ENCODE measurements at places on chromosomes 7 and 10.

GRCh38 chr7:116305485-116306408 is 95.4 kb downstream of the TES start:
- DNase-seq, result no peak

GRCh38 chr10:22477334-22478287 is 132.3 kb downstream of the SPAG6 start:
- no peak for DNase-seq

DNA sequence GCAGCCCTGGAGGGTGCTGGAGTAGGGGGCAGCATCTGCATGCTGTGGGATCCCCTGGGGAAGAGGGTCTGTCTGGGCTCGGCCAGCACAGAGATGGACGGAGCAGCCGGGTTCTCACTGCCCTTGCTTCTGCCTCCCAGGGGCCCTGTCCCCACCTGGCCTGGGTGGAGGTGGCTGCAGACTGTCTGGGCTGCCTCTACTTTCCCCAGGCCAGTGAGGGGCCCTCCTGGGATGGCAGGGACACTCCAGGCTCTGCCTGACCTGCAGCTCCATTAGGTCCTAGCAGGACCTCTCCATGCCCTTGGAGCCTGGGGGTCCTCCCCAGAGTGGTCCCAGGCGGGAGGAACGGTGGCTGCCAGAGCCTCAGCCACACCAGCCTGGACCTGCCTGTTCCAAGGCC is 63.7 kb downstream of the PWWP2B start:
- no peak for DNase-seq

- no peak for DNase-seq
Measured at GRCh38 chr7:104873401-104873800, 140.6 kb upstream of the KMT2E start.

DNA sequence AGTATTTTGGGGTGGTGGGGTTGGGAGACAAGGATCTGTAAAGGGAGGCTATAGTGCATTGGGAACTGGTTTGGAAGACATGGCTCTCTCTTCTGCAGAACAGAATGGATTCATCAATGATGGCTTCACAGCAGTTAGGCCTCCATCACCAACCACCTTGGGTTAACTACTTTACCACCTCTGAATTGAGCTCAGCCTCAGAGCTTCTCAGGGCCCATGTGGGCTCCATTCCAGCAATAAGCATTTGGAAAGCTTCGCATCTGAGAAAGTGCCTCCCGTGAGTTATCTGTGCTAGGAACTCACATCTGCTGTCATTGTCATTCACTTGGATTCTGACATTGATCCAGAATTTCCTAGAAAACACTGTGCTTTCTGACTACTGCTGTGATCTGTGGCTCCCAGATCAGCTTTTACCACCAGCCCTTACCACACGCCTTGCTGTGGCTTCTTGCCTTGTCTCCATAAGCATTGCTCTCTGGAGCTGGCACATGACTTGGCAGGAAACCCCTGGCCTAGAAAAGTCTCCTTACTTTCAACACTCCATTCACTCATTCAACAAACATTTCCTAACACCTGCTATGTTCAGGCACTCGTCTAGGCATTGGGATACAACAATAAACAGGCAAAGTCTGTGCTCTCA is 70.7 kb upstream of the ADO start:
- no peak for DNase-seq

- no peak for DNase-seq
Measured at GRCh38 chr10:121288864-121289661, 309.2 kb downstream of the FGFR2 start.

DNA sequence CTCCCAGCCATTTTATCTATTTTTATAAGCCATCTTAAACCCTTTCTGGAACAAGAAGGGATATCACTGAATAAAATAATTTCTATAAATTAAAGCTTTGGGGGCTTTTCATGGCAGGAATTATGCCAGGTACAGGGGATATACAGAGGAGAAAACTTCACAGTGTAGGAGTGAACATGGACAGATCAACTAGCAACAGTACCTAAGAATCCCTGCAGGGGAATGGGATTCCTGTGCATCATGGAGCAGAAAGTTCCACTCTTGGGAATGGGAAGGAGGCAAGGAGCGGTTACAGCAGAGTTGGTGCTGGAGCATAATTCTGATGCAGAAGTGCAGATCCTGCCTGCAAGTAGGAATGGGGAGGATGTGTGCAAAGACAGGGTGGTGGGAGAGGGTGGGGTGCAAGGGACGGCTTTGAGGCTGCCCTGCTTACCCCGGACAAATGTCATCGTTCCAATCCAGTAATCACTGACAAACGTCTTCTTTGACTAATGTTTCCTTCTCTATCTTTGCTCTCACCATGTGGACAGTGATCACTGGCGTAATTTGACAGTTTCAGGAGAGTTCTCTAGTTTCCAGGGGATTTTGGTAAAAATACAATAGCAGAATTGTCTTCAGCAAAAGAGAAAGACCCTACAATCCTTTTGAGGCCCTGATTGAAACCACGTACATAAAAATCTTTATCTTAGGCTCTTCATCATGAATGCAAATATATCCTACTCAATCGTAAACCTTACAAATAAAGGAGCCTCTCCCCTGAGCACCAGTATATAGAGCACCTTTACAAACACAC is 196.7 kb downstream of the HECW1 start:
- DNase-seq, result no peak

- no peak for DNase-seq
Measured at GRCh38 chr7:31335161-31335856, 5.2 kb downstream of the NEUROD6 start.

DNA sequence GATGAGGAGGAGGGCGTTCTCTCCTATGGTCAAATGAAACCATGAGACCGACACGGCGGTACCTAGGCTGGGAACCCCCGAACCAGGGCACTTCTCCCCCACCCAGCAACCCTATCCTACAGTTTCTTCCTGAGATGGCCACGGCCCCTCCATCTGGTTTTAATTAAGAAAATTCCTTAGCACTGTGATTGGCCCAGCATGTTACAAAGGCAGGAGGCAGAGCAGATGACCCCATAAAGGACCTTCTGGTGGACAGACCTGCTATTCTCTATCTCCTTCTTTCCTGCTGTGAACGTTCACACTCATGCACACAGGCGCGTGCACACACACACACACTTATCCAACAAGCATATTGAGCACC is 129.4 kb downstream of the RGS10 start:
- DNase-seq, result no peak

DNA sequence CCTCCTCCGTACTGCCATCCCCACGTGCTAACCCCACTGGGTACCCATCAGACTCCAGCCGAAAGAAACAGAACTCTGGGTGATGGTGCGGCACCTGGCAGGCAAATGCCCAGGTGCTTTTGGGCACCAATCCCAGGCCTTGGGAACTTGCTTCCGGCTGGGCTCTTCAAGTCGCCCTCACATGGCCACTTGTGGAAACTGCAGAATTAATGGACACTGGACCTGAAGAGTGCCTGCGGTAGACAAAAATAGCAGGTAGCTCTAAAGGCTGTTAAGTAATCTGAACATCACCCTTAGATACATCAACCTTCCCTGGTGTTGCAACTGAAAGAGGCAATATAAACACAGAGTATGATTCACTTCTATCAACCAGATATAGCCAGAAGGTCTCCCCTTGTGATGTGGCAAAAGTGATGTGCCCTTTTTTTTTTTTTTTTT is 644.4 kb downstream of the GRM8 start:
- no peak for DNase-seq

DNA sequence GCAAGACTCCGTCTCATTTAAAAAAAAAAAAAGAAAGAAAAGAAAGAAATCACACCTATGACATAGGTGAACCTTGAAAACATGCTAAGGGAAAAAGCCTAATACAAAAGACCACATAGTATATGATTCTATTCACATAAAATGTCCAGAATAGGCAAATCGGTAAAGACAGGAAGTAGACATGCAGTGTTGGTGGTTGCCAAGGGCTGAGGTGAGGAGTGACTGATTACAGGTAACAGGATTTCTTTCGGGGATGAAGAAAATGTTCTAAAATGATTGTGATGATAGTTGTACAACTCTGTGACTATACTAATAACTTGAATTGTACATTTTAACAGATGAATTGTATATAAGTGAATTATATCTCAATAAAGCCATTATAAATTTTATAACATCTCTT is 3.3 kb downstream of the XPNPEP1 start:
- no peak for DNase-seq

- no peak for DNase-seq
Measured at GRCh38 chr7:112093409-112093808, 112.8 kb downstream of the DOCK4 start.

DNA sequence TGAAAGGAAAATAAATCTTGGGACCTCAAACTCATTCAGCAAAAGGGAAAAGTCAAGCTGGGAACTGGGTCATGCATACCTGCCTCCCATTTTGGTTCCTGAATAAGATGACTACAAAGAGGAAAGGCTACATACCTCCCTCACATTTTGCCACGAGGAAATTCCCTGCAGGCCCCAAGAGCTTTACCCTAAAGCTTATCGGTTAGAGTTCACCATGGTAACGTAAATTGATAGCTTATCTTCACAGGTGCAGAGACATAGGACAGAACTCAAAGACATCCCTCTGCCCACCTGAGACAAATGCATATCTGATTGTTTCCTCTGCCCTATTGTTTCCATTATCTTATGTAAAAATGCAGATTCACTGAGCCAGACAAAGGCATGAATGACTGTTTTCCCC is 31.5 kb upstream of the GRB10 start:
- DNase-seq, result no peak

DNA sequence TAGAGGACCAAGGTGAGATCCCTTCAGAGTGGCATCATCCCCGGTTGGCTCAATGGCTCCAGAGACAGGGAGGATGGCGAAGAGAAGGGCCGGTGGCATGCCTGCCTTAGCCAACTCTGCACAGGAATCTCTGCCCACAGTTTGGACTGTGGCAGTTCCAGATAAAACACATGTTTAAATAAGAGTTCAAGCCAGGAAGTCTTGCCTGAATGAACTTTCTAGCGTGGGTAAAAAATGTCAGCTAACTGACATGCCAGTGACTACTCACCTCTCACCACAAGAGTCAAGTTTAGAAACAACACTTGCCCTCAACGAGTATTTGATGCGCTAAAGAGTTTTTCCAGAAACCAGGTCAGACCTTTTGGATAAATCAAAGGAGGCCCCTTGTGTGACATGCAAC is 3.0 kb downstream of the NOD1 start:
- DNase-seq, result no peak

DNA sequence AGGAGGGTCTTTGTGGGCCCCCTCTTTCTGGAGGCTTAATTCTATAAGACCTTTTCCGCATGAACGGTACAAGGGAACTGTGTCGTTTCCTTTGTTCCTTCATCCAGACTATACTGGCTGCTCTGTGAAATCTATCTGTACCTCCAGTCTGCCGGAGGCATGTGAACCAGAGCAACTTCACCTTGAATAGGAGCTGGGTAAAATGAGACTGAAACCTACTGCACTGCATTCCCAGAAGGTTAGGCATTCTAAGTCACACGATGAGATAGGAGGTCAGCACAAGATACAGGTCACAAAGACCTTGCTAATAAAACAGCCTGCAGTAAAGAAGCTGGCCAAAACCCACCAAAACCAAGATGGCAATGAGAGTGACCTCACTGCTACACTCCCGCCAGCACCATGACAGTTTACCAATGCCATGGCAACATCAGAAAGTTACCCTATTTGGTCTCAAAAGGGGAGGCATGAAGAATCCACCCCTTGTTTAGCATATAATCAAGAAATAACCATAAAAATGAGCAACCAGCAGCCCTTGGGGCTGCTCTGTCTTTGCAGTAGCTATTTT is 36.8 kb upstream of the INPP5F start:
- DNase-seq, result no peak

- peak; percentile 31 for DNase-seq
Measured at GRCh38 chr10:5563991-5564536, 39.3 kb downstream of the CALML3 start.

GRCh38 chr7:32390210-32390609 is 100.0 kb downstream of the LSM5 start:
- no peak for DNase-seq

- no peak for DNase-seq
Measured at GRCh38 chr7:116548506-116548905, 23.7 kb downstream of the CAV1 start.

DNA sequence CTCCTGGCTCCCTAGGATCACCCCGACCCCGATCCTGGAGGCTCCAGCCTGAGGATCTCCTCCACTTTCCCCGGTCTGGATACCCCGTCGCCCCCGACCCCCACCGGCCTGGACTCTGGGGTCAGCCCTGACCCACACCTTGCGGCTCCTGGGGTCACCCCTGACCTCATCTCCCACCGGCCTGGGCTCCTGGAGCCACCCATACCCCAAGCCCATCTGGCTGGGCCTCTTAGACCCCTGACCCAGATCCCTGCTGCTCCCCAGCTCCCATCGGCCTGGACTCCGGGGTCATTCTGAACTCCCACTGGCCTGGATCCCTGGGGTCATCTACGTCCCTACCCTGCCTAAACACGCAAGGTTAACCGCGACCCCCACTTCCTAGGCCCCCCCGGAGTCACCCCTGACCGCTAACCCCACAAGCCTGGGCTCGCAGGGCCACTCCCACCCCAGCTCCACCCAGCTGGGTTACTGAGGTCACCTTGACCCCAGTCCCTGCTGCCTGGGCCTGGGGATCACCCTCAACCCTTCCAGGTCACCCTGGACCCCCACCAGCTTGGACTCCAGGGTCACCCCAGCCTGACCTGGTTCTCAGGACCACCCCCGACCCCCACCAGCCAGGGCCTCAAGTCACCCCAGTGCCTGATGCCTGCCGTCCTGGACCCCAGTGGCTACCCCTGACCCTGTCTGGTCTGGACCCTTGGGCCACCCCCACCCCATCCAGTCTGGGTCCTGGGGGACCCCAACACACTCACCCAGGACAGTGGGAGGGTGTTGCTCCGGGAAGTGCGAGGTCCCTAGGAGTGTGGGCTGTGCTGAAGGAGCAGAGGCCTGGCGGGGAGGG is 1.2 kb downstream of the FOXK1 start:
- no peak for DNase-seq

DNA sequence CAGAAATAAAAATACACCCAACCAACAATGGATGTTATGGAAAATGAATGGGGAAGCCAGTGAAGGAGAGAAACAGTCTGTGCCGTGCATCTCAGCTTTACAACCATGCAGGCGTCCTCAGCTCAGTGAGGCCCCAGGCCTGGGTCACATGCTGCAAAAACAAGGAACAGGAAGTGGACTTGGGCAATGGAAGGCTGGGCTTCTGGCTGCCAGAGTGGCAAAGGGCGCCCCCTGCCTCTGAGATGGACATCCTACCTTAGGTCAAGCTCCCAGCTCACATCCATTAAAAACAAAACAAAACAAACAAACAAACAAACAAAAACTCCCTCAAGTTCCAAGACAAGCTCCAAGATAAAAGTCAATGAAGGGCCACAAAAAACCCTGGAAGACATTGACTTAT is 54.7 kb upstream of the AFAP1L2 start:
- DNase-seq, result no peak

DNA sequence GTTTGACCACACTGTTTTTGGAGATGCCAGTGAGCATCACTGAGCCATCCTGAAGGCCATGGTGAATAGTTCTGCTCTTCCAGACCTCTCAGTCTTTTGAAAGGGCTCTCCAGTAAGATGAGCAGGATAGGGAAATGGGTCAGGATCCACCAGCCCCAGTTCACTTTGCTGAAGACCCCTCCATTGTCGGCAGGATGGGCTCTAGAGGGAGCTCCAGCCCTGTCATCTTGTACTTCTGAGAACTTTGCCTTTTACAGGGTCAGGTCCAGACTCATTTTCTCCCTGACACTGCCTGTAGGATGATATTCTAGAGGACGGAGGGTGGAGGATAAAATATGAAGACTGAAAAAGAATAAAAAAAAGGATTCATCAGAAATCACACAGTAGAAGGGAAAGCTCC is 13.1 kb downstream of the LHFPL3 start:
- DNase-seq, result no peak

GRCh38 chr10:119309423-119309770 is 102.0 kb downstream of the GRK5 start:
- DNase-seq, result no peak

Data from activated naive CD4-positive, alpha-beta T cell (primary cell).